GM04503 (cell line): ENCODE measurements at places on chromosomes 12 and 14.

DNA sequence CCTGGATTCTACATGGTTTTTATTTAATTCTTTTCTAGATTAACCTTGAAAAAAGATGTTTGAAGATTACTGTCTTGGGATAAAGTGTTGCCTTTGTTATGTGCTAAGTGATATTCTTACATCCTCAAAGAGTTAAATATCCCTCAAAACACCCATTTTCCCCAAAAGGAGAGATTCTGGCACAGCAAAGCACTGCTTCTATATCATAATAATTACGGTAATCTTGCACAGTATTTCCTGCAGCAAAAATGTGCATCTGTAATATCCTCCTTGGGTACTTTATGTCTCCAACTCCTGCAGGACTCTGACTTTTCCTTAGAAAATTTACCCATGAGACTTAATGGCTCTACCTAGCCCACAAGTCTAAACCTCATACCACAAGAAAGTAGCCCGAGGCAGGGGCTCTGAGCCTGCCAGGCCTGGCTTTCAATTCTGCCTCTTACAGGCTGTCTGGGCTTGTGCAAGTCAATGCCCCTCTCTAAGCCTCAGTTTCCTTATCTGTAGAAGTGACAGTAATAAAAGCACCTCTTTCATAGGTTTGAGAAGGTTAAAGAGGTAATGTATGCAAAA lies 45.8 kb downstream of the SVOP start:
- DNase-seq = no peak

- no peak for DNase-seq
These were observed 81.2 kb downstream of the SPPL3 start for GRCh38 chr12:120822832-120823503.

- no peak for DNase-seq
These were observed 2.9 kb upstream of the PTHLH start for GRCh38 chr12:27975222-27976136.

- DNase-seq = no peak
These were observed 24.2 kb downstream of the RPH3A start for GRCh38 chr12:112815589-112816321.

DNA sequence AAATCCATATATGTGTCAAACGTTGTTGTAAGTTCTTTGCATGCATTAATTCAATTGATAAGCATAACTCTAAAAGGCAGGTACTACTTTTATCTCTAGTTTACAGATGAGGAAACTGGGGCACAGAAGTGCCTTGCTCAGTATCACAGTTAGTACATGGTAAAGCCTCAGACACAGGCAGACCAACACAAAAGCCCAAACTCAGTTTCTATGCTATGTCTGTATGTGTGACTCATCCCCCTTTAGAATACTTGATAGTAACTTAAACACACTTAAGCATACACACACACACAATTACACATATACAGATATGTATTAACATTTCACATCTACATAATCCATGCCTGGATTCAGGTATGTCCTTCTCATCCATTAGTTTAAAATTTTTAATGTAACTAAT lies 88.0 kb downstream of the EPS8 start:
- no peak for DNase-seq
